Urinary bladder (tissue), 4 donors: ENCODE measurements at places on chromosomes 4 and X. TPM values are rescaled to one million over a fixed set of nuclear protein-coding genes. Genes with fewer than 3 reads are reported as not detected.
A peak's percentile ranks its signal among the peaks of the same experiment; 100 is the strongest.

DNA sequence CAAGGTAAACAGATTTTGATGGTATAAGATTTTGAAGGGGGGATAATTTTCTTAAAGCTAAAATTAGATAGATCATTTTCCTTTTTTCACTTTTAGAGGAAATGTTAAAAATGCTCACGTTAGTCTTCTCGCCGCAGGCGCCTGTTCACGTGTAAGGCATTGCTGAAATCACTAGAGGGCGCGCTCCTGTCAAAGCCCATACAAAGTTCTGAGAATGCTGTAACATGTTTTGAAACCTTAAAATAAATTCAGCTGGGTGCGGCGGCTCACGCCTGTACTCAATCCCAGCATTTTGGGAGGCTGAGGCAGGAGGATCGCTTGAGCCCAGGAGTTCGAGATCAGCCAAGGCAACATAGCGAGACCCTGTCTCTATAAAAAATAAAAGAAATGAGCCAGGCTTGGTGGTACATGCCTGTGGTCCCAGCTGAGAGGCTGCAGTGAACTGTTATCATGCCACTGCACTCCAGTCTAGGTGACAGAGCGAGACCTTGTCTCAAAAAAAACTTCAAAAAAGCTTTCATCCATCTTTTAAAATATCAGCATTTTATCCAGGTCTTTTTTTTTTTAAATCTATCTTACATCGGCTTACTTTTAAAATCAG is 138.0 kb downstream of the RBMX2 start:
- no peak for DNase-seq

DNA sequence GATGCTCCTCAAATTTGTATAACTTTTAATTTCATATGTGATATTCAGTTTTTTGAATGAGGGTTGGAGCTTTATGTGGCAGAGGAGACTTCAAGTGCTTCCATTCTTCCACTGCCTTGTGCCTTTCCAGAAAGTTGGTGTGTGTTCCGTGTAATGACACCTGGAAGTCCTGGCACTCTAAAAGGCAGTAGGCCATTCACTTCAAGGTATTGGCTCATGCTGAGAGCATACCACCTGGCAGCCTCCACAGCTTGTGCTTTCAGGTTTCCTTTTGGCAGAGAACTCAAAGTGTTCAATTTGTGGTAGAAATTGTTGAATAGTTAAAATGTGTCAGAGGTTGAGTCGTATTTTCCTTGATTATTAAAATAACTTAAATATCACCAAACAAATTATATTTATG is 49.6 kb downstream of the GRIA2 start:
- no peak for DNase-seq

DNA sequence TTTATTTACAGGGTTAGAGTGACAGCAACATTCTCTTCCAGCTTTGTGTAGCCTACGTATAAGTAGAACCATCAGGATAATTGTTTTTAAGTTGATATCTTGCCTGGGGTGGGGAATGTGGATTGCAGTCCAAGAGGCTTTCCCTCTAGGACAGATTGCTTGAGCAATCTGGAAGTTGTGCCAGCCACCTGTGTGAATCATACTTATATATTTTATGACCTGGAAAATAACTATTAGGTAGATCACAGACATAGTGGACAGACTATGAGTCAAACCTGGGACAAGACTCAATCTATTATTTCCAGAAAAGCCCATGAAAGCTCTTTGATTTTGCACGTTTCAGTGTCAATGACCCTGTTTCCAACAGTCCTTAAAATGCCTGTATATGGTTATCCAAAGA is 98.9 kb downstream of the TLL1 start:
- no peak for DNase-seq

- DNase-seq = no peak
Observed at GRCh38 chrX:102651242-102652011, at the start of gene GPRASP1. Gene GPRASP1 (plus strand): TSS chrX:102651483. CDS start chrX:102653914, 2,431 bp downstream.

GRCh38 chrX:153669901-153670731 is 3.5 kb downstream of the PNCK start:
- no peak for DNase-seq

- DNase-seq = no peak
Observed at GRCh38 chr4:189516902-189517301, 423.8 kb upstream of the FRG1 start.

DNA sequence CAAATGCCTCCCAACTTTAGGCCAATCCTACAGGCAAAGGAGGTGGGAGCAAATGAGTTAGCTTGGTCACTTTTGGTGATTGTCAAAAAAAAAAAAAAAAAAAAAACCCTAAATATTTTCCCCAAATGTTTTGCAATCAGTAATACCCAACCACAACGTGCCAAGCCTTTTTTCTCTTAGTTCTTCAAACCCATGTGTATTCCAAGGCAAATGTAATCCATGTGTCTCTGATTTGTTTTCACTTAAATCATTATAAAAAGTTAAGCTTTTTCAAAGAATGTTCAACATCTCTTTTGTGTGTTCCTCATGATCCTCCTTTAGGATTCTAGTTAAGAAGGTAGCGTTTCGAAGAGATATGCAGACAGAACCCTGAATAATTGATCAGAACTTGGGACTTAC is 328.4 kb downstream of the PAPSS1 start:
- DNase-seq = no peak

GRCh38 chrX:10048707-10049106 is 81.5 kb downstream of the CLDN34 start:
- no peak for DNase-seq

DNA sequence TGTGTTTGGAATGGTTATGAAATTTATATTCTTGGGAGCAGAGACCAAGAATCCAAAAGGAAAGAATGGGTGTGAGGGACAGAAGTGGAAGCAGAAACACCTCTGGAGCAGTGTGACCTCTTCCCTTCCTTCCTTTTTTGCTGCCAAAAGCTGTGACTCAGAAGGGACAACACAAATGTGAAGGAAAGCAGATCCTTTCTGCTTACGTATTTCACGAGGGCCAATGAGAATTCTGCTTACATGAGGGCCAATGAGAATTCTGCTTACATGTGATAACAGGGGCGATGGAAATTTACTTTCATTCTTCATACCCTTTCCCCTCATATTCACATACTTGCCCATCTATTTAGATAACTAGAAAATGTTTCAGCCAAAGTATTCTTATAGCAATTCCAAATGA is 404.6 kb downstream of the PRDM5 start:
- peak; percentile 36 for DNase-seq

GRCh38 chr4:46818604-46819003 is 90.4 kb downstream of the COX7B2 start:
- DNase-seq = no peak

- no peak for DNase-seq
Observed at GRCh38 chrX:100478714-100479306, 68.7 kb upstream of the PCDH19 start.

FAM9C gene
- 0.08 TPM for polyA plus RNA-seq

GUCY1B1 gene
- 8.0 TPM for polyA plus RNA-seq

ARHGAP24 gene
- polyA plus RNA-seq = 17.5 TPM

CXCL10 gene
- 0.48 TPM for polyA plus RNA-seq

ZDHHC15 gene
- polyA plus RNA-seq = 1.7 TPM

TMPRSS11B gene
- not detected for polyA plus RNA-seq

SLC25A43 gene
- 12.1 TPM for polyA plus RNA-seq
